ENCODE measurements at places on chromosomes 5 and 9. TPM values are rescaled to one million over a fixed set of nuclear protein-coding genes. Genes with fewer than 3 reads are reported as not detected.
A peak's percentile ranks its signal among the peaks of the same experiment; 100 is the strongest.

The SHROOM1 gene
- total RNA-seq: 2.4 TPM

DNA sequence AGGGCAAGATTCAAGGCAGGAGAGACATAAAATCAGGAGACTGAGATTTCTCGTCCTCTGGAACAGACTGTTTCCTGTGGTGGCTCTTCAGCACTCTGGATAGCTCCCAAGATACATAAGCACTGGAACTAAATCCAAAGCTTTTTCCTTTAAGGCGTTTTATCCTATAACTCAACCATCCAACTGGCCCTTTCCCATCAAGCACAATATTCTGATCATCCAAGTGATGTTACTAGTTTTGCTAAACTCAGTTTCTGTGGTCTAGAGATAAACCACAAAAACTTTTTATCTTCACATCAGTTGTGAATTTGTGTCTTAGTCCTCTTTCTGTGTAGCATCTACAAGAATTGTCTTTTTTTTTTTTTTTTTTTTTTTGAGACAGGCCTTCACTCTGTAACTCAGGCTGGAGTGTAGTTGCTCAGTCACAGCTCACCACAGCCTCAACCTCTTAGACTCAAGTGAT, 299.4 kb downstream of the COX7C start:
- no peak for ATAC-seq

The DNAJC18 gene
- total RNA-seq: 8.2 TPM

DNA sequence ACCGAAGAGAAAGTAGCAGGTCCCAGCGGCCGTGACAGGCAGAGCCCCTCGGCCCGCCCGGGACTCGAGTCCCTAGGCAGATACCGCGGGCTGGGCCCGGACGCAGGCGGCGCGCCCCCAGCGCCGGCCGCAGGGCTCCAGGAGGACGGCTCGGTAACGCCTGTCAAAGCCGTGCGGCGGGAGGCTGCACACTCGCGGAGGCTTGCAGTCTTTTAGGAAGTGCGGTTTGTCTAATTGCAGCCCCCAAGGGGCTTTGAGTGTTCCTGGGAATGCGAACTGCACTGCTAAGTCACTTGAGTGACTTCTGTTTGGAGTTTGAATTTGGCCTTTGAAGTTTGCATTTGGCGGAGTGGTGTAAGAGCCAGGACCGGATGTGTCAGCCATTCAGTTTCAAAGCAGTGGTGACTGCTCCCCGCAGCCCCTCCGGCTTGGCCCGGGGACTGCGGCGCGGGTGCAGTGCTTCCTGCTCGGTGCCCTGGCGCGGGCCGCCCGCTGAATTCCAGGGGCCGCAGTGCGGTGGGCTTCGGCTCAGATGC, 1.3 kb downstream of the MAP3K1 start:
- peak; percentile 27 for ATAC-seq

DNA sequence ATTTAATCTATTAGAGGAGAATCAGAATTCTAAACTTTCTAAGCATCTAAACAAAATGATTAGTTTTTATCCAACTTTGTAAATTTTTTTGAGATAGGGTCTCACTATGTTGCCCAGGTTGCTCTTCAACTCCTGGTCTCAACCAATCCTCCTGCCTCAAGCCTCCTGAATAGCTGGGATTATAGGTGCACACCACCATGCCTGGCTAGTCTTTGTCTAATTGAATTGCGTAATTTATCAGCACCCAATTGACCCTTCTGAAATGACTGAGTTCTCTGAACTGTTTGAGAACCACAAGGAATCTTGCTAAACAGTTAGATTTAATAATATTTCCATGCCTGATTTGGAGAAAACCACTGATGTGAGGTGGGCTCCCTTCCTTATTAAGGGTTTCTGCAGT, 75.7 kb downstream of the PJA2 start:
- no peak for ATAC-seq

DNA sequence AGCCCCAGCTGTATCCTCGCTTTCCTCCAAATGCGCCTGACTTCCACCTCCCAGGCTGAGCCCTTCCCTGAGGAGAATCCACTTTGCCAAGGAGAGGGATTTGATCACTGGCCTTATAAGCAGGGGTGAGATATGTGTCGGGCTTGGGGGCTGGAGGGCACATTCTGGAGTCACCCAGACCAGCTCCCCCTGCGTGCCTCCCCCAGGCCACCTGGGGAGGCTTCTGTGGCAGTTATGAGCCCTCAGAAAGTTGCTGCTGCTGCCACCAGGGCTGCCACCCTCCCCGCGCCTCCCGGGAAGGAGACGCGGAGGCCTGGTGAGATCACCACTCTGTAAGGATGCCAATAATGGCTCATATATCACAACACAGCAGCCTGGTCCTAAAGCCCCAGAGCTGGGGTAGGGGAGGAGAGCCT, 211.5 kb downstream of the PAPPA start:
- peak; percentile 89 for ATAC-seq

The MARCOL gene
- total RNA-seq: 0.16 TPM

DNA sequence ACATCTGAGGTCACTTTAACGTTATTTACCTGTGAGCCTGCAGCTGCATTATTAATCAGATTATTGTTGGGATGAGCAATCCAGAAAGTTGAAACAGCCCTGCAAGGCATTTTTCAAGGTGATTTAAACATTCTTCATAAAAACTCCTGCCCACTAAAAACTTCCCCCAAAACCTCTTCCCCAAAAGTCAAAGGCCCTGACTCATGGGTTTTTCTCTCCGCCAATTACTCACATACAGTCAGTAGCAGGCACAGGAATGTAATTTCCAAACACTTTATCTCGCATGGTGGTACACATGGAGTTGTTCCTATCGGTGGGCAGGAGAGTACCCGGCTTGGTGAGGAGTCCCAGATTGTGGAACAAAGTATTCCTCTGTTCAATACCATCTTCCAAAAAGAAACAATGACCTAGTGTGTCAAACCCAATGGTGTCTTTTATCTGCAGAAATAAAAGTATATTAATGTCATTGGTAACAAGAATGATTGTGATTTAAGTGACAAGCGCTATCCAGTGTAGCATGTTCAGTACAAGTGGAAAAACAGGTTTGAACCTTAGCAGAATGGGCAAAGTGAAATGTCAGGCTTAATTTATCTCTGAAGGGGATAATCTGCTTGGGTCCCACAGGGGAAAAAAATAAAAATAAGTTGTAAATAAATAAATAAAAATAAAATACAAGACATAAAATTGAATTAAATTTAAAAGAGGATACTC, 38.3 kb downstream of the CEMIP2 start:
- ATAC-seq: no peak

GRCh38 chr5:1963358-1963757, 80.6 kb upstream of the IRX4 start:
- ATAC-seq: no peak

- ATAC-seq: no peak
Observed at GRCh38 chr5:85647349-85648127, 970.2 kb upstream of the COX7C start.

DNA sequence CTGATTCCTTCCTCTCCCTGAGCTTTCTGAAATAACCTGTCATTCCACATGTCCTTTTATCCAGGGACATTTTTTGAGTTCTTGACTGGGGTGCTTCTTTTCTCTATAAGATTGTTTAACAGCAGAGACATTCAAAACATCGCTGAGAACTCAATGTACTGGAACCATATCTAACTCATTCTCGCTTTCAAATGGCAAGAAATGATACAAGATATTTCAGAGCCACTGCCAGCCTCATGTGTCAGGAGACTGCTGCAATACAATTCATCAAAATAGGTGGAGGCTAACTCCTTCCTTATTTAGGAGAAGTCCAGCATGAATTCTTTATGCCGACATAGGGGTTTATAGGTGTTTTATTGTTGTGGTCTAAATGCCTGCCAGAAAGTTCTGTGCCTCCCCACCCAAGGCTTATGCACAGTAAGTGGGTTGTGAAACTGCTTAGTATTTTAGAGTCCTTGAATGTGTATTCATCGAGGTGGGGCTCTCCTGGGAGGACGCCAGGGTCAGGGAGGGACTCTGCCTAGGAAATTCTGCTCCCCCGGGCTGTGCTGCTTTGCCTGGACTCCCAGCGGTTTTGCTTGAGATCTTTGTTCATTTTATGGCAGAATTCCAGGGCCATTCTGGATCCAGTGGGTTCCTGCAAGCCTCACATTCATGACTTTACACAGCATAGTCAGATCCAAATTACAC, 53.9 kb downstream of the ZNF474 start:
- ATAC-seq: peak; percentile 86

DNA sequence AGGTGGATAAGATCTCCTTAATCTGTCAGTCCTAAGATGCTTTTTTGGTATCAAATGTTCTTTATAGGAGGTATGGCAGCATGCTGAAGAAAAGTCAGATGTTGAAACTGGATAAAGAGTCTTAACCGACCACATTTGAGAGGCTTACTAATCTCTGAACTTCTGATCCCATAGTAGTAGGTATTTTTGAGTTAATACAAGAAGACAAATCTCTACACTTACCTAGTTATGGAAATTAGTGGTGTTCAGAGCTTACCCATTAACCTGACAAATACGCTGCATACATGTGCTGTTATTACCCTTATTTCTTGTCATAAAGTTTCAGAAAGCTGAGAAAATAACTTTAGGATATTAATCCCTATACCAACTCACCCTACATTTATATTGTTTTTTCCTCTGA, 83.0 kb downstream of the ISL1 start:
- ATAC-seq: no peak

The MAMDC2 gene
- total RNA-seq: 6.4 TPM

The PCDH12 gene
- 15.8 TPM for total RNA-seq

- peak; percentile 1 for ATAC-seq
Observed at GRCh38 chr9:105693435-105694189, 729 bp upstream of the TMEM38B start.

DNA sequence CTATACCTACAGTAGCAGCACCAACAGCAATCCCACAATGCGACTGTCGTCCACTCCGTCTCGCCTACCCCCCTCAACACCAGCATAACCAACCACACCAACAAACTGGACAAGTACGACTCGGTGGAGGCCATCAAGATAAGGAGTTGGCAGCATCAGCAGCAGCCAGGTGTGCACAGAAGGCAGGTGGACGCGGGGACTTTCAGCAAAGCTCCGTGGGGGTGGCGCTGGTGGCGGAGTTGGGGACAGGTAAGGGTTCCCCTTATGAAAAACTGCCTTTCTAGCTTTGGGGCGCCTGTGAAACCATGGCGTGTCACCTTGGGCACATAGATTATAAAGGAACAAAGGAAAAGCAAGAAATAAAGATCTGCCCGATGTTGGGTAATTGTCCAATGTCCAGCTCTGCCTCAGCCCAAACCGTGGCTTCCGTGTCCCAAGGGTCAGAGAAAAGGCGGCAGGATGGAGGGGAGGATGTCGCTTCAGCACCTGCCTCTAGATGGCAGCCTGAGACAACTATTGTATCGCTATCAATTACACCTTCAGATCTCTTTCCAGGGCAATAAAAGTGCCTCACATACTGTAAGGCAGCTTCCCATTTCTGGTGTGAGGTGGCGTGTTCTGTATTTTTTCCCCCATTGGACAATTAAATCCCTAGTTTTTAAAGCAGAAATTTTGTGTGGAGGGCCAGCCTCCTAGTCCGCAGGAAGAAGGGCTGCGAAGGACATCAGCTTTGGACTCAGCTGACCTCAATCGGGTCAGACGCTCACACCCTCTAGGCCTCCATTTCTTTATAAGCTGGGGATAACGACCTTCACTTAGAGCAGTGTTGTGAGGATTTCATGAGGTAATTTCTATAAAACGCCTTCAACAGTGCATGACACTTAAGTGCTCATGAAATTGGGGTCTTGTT, 58.8 kb downstream of the MTRR start:
- peak; percentile 85 for ATAC-seq

The DMRTA1 gene
- 0.95 TPM for total RNA-seq

The SLC6A3 gene
- 0.27 TPM for total RNA-seq

DNA sequence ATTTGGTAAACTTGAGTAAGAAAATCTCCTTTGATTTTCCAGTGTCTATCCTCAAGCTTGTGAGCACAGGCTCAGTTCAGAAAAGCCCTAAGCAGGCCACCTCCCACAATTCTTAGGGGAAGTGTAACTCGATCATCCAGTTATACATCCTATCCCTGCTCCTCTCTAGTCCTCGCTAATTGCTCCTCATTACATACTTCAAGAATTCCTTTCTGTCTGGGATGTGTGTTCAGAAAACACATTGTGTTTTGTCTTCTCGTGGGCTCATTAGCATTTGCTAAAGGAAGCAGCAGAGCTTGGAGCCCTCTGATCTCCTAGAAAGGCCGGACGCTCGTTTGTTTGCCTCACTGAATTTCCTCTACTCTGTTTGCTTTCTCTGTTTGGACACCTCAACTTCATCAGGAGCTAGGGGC, 268.2 kb upstream of the RFX3 start:
- peak; percentile 89 for ATAC-seq

DNA sequence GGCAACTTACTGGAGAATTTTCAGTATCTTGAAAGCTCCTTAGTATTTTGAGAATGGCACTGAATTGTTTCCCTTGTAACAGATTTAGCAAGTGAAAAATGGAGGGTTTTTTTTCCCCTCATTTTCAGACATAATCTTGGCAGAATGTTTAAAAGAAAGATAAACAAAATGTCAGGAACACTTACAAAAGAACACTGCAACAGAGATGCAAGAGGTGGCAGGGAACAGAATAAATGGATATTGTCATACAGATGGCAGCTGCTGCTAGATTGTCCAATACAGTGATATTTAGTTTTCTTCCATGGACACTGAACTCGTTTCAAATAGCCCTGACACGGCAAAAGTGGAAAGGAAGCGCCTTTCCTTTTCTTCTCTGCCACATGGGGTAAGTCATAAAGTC, 76.9 kb upstream of the ZNF608 start:
- ATAC-seq: no peak

The NMUR2 gene
- total RNA-seq: 1.3 TPM

- no peak for ATAC-seq
Observed at GRCh38 chr9:98596486-98596885, 112.2 kb downstream of the GABBR2 start.

DNA sequence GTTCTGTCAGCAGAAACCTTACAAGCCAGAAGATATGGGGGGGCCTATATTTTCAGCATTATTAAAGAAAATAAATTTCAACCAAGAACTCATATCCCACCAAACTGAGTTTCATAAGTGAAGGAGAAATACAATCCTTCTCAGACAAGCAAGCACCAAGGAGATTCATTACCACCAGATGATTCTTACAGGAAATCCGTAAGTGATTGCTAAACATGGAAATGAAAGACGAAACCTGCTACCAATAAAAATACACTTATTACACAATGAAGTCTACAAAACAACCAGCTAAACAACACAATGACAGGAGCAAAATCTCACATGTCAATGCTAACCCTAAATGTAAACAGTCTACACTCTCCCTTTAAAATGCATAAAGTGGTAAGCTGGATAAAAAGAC, 17.8 kb upstream of the C9orf72 start:
- no peak for ATAC-seq

GRCh38 chr5:68849906-68850305, 243.9 kb upstream of the SLC30A5 start:
- no peak for ATAC-seq

The NR5A1 gene
- total RNA-seq: 0.34 TPM

The AP3B1 gene
- 47.3 TPM for total RNA-seq

DNA sequence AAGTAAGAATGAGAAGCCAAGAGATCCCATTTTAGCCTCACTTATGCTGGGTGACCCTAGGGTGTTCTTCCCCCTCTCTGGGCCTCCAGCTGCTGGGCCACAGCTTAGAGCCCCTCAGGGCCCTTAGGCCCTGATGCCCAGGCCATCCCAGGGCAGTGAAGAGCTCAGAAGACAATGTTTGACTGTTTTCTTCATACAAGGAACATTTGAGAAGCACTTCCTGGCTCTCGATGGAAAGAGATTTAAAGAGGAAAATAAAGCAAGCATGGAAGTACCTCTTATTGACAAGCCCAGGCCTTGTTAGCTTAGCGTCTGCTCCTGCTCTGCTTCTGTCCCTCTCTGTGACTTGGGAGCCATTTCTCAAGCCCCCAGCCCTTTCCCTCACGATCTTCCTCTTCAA, 165.9 kb upstream of the SMIM23 start:
- ATAC-seq: no peak

GRCh38 chr9:71271602-71272001, 150.2 kb upstream of the TRPM3 start:
- no peak for ATAC-seq

All from motor neuron (in vitro differentiated cells).